Activated CD4-positive, alpha-beta T cell treated with anti-CD3 and anti-CD28 coated beads, Interleukin-2, amount 50 U/mL, for 16 hours (primary cell): ENCODE measurements at places on chromosomes 7 and 10.

- no peak for DNase-seq
These were observed 108.1 kb upstream of the SP8 start for GRCh38 chr7:20894806-20895205.

DNA sequence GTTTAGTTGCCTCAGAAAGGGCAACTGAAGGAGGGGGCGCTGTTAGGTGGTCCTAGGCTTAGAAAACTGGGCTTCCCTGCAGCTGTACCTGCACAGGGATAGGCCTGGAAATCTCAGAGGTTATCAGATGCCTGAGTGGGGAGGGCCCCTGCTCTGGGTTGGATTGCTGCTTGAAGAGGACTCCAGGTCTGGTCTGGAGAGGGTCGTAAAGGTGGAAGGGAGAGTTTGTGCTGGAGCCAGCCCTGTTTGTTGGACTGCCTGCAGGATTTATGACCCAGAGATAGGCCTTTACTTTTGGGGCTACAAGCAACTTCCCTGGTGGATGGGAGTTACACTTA is 765.9 kb downstream of the GRID1 start:
- DNase-seq = no peak

- no peak for DNase-seq
These were observed 129.6 kb downstream of the GRM3 start for GRCh38 chr7:86773309-86773708.

- DNase-seq = no peak
These were observed 30.2 kb downstream of the MET start for GRCh38 chr7:116702046-116702785.
